Urinary bladder (tissue), 4 donors: ENCODE measurements at places on chromosomes 6 and 20. TPM values are rescaled to one million over a fixed set of nuclear protein-coding genes. Genes with fewer than 3 reads are reported as not detected.

The ABHD16B gene
- polyA plus RNA-seq: 0.68 TPM

The HLA-DRA gene
- 272 TPM for polyA plus RNA-seq

DNA sequence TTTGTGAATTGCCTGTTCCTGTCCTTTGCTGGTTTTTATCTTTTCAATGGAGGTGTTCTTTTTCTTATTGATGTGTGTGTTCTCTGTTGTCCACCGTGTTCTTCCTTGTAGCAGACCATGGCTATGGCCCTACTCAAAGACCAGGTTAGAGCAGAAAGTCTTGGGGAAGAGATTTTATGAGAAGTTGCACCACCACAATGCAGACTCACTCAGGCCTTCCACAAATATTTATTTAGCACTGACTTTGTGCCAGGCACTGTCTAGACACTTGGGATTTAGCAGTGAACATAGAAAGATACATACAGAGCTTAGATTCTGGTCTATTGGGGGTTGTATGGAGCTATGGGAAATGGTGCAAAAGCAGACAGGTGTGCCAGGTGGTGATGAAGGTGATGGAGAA lies 98.8 kb downstream of the DTD1 start:
- DNase-seq: no peak

DNA sequence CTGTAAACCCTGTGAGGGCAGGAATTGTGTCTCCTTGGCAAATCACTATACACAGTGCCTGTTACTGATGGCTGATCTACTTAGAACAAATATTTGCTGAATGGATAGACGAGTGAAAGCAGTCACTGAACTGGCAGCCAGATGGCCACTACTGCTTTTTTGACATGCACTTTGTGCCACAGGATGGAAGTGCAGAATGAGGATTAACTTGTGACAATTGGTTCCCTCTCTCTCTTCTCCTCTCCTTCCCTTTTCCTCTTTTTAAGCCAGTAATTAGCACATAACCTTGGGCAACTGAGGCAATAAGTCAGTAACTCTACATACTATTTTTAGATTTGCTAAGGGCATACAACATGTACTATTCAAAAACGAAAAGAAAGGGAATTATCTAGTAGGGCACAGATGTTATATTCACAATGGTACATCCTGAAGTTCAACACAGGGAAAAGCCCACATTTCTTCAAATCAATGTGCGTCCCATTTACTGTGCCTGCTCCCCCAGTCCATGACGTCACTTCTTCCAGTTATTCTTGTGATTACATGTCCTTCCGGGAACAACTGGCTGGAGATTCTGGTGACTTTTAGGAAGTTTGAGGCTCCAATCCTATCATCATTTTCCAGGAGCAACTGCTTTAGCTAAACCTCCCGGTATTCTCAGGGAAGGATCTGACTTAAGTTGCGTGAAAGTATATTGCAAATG lies 17.0 kb upstream of the RPS6KA2 start:
- no peak for DNase-seq
